ENCODE measurements at places on chromosomes 1 and 21.

DNA sequence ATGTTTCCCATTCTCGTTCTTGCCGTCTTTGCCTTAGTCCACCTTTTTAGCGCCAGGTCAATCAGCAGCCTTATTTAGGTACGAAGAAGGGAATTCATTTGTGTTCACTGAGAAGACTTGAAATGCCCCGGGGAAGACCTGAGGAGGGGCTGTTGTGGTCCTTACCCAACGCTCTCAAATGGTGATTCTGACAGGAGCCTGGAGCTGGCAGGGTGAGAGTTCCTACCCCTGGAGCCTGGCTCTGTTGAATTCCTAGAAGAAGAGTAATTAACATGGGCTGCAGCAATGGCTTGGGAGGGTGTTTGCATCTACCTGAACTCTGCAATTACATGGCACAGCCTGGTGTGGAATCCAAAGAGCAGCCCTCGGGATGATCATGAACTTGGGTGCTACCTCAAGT is 76.9 kb upstream of the DSCAM start:
- DNase-seq = no peak

DNA sequence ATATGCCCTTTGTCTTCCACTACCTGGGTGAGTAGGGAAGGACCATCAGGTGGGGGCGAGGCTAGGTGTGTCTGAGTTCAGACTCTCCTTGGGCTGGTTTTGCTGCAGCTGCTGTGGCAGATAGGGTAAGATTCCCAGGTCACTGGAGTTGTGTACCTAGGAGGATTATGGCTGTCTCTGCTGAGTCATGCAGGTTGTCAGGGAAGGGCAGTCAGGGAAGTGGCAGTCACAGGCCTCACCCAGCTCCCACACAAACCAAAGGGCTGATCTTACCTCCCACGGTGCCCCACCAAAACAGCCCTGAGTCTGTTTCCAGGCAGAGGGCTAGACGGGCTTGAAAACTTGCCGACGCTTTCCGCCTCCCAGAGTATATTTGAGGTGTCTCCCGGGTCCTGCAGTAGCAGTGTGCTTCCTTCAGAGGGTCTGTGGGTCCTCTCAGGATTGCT is 201.6 kb upstream of the PLXNA2 start:
- DNase-seq = no peak

DNA sequence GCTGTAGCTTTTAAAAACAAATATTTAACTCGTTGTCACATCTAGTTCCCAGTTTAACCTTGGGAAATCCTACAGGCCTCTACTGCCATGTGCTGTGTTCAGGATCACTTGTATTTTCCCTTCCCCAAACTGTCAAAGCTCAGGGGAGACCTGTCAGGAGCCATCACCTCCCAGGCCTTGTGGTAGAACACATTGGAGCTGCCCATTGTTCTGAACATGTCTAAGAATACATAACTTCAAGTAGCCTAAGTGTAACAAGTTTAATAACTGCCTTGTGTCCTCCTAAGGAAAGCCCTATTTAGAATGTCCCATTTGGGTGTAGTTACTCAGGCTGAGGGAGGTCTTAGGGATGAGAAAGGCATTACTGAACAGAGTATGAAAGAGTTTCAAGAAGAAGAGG is 28.6 kb upstream of the PIGC start:
- no peak for DNase-seq

DNA sequence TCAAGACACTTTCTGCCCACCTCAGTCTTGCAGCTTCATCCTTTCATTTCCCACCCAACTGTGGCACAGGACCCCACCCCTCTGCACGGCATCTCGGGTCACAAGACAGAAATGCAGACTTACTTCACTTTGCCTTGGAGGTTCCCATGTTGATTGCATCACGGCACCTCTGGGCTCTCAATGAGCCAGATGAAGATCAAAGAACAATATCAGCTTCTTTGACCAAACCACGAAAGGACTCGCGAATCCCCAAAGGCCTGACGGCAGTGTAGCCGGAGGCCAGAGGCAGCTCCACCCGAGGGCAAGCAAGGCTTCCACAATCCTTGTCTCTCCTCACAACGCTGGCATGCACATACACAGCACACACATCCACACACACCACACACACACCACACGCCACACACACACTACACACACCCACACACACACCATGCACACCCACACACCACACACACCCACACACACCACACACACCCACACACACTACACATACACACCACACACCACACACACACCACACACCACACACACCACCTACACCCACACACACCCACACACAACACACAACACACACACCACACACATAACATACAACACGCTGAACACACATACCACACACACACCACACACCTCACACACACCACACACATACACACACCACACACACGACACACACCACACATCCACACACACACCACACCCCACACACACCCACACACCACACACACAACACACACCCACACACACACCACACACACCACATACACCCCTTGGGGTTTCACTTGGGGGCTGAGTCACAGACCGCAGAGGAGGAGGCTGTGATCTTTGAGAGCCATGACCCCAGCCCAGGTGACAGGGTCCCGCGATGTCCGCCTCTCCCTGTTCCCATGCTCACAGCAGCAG is 35.8 kb downstream of the UBASH3A start:
- DNase-seq = no peak

GRCh38 chr1:176051902-176052518 is 155.1 kb downstream of the COP1 start:
- DNase-seq = no peak

DNA sequence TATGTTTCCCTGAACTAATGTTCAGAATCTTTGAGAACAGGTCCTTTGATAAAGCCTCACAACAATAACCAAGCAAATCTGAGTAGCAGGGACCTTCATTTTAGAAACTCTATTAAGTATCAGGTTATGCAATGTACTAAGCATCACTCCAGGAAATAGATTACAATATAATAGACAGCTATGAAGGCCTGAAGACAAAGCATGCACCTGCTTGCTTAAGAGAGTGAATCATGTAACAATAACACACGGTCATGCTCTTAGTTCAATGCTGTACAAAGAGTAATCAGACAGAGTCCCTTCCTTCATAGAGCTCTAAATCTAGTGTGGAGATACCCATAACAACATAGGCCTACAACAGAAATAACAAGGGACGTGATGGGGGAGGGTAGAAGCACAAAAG is 8.1 kb upstream of the CMPK1 start:
- no peak for DNase-seq

DNA sequence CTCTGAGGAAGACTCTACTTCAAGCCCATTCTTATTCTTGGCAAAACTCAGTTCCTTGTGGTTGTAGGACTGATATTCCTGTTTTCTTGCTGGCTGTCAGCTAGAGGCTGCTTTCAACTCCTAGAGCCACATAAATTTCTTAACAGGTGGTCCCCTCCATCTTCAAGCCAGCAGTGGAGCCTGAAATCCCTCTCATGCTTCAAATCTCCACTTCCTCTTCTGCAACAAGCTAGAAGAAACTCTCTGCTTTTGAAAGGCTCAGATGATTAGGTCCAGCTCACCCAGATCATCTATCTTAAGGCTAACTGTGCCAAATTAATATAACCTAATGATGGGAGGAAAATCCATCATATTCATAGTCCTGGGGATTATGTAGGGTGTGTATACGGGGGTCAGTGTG is 43.2 kb upstream of the CD34 start:
- DNase-seq = no peak

- no peak for DNase-seq
Observed at GRCh38 chr1:20602851-20603450, 14.1 kb downstream of the CDA start.

DNA sequence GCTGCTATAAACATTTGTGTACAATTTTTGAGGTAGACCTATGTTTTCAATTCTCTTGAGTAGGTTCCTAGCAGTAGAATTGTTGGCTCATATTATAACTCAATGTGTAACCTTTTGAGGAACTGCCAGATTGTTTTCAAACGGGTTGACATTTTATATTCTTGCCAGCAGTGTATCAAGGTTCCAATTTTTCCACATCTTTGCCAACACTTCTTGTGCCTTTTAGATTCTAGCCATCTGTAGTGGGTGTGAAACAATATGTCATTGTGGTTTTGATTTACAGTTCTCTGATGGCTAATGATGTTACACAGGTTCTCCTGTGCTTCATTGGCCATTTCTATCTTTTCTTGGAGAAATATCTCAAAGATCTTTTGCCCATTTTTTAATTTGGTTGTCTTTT is 36.4 kb downstream of the MAP3K7CL start:
- DNase-seq = no peak

DNA sequence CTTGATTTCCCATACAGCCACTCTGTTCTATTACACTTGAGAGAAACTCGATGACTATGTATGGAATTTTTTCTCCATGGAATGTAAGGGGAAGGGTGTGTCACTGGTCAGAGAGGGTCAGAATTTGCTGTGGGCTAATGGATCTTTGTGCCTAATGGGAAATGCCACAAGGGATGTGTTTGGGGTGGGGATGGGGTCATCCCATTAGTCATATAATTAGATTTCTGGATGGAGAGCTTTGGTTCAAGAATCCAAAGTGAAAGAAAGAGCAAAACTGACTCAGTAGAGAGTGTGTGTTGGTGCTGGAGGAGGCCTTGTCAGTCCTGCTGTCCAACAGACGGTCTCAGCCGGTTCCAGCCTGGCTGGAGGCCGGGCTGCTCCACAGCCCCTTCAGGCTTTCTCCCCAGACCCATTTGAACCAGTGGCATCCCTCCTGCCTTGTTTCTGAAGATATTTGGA is 86.4 kb downstream of the LAMC2 start:
- DNase-seq = no peak

GRCh38 chr21:15333136-15333710 is 268.4 kb upstream of the NRIP1 start:
- DNase-seq = no peak

DNA sequence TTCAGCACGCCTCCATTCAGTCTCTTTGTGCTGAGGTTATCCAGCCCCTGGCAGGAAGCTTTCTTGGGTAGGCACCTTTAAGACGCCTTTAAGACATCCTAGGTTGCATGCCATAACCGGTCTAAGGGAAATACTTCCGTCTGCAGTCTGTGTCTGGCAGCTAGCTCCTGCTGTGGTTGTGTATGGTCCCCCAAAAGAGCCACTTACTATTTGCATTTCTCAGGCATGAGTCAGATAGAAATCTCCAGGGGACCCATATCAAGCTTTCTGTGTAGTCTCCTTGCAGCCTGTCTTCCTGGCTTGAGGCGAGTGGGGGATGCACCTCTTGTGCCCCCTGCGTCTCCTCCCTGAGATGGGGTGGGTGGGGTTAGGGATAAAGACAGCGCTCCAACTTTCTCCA is 10.0 kb upstream of the RYR2 start:
- DNase-seq = no peak

- DNase-seq = no peak
Observed at GRCh38 chr1:62462370-62462769, 25.5 kb downstream of the USP1 start.

- DNase-seq = no peak
Observed at GRCh38 chr1:84347271-84347931, 45.9 kb downstream of the SAMD13 start.

- DNase-seq = no peak
Observed at GRCh38 chr1:194419721-194420120, 1233.3 kb upstream of the B3GALT2 start.

- DNase-seq = peak; percentile 77
Observed at GRCh38 chr1:46687093-46687659, 15.5 kb downstream of the TEX38 start.

DNA sequence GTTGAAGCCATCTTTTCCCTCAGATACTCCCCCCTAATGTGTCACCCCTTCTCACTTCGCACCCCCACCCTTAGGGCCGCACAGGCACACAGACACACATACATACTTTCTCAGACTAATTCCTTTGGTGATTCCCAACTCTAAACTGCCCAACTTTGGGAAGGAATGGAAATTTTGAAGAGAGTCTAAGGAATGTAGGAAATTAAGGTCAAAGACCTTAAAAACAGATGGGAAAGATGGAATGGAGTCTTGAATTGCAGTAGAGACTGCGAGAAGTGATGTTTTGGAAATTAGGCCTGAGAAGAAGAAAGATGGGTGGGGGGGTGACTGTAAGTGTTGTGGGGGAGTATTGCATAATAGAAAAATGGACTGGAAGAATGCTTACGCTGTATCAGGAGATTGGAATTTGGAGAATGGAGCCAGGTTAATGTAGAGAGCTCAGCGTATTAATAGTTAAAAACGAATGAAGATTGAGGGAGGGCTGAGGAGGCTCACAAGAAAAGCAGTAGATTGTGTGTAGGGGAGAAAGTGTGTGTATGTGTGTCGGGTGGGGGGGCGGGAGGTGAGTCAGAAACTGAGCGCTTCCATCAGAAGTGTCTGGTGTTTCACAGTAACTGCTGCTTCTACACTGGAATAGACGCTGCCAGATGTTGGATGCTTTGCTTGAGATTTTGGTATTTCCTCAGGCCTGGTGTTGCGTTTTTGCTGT is 1.7 kb downstream of the PIP5K1A start:
- no peak for DNase-seq

DNA sequence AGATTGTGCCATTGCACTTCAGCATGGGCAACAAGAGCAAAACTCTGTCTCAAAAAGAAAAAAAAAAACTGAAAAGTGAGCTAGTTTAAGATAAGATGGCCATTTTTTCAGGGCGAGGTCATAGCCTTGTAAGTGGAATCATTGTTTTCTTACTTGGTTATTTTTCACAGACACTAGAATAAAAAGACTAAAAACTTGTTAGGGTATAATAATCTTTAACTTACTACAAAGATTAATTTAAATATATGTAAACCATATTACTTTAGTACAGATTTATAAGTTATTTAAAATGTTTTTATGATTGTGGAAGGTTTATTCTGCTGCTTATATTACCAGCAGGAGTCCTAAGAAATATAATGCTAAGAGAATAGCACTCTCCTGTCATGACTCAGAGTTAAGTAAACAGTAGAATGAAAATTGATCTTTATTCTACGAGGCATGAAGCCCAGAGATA is 23.5 kb downstream of the ANGPTL1 start:
- DNase-seq = no peak

GRCh38 chr1:149934356-149934755 is 2.3 kb downstream of the MTMR11 start:
- DNase-seq = no peak

- DNase-seq = no peak
Observed at GRCh38 chr1:9385801-9386573, 93.3 kb downstream of the SPSB1 start.

DNA sequence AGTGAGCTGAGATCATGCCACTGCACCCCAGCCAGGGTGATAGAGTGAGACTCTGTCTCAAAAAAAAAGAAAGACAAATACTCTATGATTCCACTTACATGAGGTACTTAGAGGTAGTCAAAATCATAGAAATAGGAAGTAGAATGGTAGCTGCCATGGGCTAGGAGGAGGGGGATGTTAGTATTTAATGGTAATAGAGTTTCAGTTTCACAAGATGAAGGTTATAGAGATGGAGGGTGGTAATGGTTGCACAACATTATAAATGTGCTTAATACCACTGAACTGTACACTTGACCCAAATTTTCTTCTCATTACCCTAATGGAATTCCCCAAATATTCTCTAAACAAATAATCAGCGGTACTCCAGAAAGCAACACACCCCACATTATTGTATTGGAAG is 12.8 kb downstream of the EIF2B3 start:
- DNase-seq = no peak

DNA sequence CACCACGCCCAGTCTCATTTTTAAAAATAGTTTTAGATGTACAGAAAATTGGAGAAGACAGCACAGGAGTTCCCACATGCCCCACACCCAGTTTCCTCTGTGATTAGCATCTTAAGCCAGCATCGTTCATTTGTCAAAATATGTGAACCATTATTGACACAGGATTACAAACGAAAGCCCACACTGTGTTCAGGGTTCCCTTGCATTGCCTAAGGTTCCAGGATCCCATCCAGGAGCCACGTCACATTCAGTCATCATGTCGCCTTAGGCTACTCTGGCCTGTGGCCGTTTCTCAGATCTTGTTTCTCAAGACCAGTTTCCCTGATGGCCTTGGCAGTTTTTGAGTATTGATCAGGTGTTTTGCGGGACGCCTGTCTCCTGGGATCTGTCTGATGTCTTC is 34.7 kb upstream of the TNFRSF1B start:
- DNase-seq = no peak

Data from left hindlimb (tissue), 1 donor.